RPMI8226 (cell line): ENCODE measurements at places on chromosomes 4 and X.

GRCh38 chr4:7854697-7855370 lies 84.8 kb downstream of the AFAP1 start:
- DNase-seq, result no peak

DNA sequence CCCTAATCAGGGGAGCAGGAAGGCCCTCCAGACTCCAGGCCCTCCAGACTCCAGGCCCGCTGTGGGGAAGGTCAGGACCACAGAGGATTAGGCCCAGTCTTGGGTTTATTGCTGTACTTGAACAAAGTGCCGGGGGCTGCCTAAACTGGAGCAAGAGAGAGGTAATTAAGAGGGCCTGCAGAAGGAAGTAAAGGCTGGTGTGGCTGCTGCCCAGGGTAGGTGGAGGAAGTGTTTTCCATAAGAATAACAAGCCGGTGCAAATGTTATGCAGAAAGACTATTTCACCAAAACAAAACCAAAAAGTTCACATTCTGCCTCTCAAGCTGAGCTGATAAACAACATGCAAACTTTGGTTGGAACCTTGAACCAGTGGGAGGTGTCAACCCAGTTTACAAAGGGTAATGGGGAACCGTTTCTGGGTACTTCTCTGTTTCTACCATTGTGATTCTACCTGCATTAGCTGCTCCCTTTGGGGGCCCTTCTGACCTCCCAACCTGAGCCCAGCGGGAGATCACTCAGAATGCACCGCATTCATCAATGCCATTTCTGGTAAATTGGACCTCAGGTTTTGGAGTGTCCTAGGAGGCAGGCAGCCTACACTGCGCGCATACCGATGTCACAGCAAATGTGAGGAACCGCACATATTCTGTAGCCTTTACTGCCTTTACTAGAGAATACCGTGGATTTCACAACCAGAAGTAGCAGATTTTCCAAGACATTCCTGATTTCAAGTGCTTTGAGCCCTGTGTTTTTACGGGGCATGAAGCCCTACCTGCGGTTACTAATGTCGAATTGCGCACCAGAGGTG lies 59.7 kb upstream of the BCOR start:
- no peak for DNase-seq

DNA sequence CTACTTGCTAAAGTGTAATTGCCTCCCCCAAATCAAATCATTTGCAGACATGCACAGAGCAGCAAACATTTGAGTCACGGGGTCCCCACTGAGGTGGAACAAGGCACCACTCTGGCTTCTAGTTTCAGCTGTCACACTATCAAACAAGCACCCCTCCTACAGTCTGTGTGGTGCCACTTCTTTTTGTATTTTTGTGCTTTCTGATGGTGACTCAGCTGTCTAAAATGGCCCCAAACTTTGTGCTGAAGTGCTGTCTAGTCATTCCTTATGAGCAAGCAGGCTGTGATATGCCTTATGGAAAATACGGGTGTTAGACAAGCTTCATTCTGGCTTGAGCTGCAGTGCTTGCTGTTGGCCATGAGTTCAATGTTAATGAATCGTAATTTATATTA lies 15.4 kb downstream of the IGFBP7 start:
- DNase-seq, result no peak

- DNase-seq, result no peak
These were observed 46.5 kb downstream of the RAI2 start for GRCh38 chrX:17814557-17814956.

- no peak for DNase-seq
These were observed 4.6 kb upstream of the ERCC6L start for GRCh38 chrX:72243472-72243871.

DNA sequence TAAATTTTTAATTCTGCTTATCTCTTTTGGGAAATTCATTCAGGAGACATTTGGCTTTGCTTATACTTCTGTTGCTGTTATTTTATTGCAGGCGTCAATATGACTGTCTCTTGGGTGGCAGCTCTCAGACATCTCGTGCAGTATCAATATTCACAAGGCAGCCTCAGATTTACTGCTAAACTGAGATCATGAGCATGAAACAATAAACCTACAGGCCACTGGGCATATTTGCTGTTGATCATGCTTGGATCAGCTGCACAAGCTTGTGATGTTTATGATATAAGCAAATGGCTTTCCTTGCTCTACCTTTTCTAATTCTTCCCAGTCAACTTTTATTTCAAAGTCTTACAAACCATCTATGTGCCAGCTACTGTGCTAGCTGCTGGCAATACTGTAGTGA lies 39.2 kb downstream of the TSPAN5 start:
- DNase-seq, result no peak

DNA sequence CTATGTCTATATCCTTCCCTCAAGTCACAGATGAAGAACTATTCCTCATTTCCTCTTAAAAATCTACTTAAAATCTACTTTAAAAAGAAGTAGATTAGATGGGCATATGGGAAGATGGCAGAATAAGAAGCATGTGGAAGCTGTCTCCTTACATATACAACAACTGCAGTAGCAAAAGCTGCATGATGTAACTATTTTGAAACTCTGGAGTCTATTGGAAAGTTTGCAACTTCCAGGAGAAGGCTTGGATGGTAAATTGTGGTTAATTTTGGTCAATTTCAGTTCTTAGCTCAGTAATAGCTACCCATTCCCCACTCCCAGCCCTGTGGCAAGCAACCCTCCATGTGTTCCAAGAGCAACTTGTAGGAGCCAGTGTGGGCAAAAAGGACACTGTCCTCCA lies 36.9 kb downstream of the MORC4 start:
- DNase-seq, result no peak

- no peak for DNase-seq
These were observed 195.1 kb upstream of the VCX start for GRCh38 chrX:7647831-7648230.

DNA sequence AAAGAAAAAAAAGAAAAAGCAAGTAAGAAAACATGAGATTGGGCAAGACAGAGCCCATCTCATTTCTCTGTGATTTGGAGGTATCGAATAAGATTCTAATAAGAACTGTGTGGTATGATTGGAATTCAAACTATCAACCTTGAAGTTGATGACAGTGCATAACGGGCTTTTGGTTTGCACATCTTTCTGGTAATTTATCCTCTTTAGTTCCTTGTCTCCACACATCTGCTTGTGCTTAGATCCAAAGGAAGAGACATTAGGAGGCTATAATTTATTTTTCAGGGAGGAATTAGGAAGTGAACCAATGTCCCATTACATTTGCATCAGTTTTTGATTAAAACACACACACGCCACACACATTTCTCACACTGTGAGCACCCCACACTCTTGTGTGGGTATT lies 149.9 kb downstream of the ARSF start:
- no peak for DNase-seq

DNA sequence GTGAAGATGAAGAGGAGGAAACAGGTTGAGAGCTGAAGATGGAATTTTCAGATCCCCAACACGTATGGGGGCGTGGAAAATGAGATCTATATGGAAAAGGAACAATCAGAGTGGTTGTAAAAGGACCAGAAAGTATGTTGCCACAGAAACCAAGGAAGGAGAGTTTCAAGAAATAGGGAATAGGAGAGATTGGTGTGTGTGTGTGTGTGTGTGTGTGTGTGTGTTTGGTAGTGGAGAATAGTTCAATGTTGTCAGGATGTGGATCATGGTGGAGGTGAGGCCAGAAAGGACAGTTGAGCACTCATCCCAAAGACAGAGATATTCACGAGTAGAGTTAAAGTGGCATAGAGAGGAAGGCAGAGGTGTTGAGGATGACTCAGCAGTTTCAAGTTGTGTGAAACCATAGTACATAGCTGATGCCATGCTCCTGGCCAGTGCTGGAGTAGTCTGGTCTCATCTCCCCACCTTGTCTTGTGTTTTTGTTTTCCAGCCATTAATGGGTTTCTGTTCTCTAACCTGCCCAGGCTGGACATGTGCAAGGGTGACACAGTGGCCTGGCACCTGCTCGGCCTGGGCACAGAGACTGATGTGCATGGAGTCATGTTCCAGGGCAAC lies 36.1 kb downstream of the HEPH start:
- peak; percentile 43 for DNase-seq

- DNase-seq, result no peak
These were observed 12.3 kb downstream of the LRP2BP start for GRCh38 chr4:185383451-185383850.

GRCh38 chr4:71941001-71941400 lies 90.8 kb upstream of the NPFFR2 start:
- peak; percentile 20 for DNase-seq

GRCh38 chrX:13803116-13803515 lies 13.8 kb downstream of the GPM6B start:
- no peak for DNase-seq

- DNase-seq, result peak; percentile 71
These were observed 886 bp downstream of the DCLK2 start for GRCh38 chr4:150079081-150079581.

GRCh38 chr4:85030156-85030555 lies 63.7 kb upstream of the WDFY3 start:
- DNase-seq, result no peak

GRCh38 chrX:12992544-12993118 lies 17.7 kb downstream of the TMSB4X start:
- DNase-seq, result no peak

- peak; percentile 23 for DNase-seq
These were observed 884 bp downstream of the RELL1 start for GRCh38 chr4:37685161-37685822.

DNA sequence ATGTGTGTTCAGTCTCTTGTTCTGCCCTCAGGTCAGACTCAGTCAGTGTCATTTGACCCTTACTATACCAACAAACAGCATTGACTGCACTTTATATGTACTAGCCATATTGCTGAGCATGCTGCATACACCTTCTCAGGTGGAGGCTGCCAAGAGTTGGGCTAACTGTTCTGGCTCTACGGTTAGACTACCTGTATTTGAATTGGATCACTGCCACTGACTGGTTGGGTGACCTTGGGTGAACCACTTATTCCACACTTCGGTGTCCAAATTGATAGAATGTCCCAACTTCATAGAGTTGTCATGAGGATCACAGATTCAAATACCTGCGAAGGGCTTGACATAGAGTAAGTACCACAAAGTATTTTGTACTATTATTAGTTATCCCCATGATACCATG lies 91.2 kb upstream of the GPR50 start:
- DNase-seq, result no peak

GRCh38 chr4:40195182-40196177 lies 1.4 kb upstream of the RHOH start:
- peak; percentile 57 for DNase-seq

- no peak for DNase-seq
These were observed 227.2 kb upstream of the MBNL3 start for GRCh38 chrX:132716006-132716405.

- DNase-seq, result no peak
These were observed 102.8 kb downstream of the C4orf51 start for GRCh38 chr4:145782756-145783155.

DNA sequence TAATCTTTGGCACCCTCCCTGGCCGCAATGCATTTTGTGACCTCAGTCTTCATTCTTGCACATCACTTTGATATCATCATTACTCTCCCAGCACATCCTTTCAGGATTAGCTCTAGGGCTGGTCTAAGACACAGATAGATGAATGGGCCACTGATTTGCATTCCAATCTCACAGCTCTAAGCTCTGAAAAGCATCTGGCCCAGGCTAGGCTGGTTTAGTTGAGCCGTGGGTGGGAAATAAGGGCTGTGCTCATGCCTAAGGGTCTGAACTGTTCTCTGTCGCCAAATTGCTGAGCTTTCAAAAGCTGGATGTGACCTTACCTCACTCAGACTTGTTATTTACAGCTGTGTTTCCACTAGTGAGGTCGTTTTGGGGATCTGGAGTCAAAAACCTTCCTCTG lies 30.0 kb upstream of the SLC9A7 start:
- no peak for DNase-seq

GRCh38 chrX:118847676-118848075 lies 24.1 kb downstream of the ZCCHC12 start:
- peak; percentile 53 for DNase-seq

GRCh38 chrX:40035726-40036125 lies 62.0 kb downstream of the BCOR start:
- no peak for DNase-seq

GRCh38 chr4:7358100-7358735 lies 76.5 kb downstream of the PSAPL1 start:
- DNase-seq, result no peak

GRCh38 chrX:79094075-79094832 lies 50.2 kb upstream of the GPR174 start:
- DNase-seq, result no peak

DNA sequence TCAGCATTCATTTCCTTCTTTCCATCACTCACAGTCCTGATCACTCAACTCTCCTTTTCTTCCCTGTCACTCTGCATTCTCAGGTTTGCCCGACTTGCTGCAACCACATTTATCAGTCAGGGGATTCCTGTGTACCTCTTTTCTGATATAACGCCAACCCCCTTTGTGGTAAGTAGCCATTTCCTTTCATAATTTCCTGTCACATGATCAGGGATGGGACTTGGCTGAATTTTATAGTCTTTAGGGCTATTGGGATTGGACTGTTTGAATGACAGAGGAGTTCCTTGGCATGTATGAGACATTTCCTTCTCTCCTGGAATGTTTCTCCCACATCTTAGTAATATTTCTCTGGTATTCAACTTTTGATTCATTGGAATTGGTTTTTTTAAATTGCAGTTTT lies 11.0 kb downstream of the PGM2 start:
- no peak for DNase-seq

- no peak for DNase-seq
These were observed 92.8 kb downstream of the FRAS1 start for GRCh38 chr4:78149751-78150542.

DNA sequence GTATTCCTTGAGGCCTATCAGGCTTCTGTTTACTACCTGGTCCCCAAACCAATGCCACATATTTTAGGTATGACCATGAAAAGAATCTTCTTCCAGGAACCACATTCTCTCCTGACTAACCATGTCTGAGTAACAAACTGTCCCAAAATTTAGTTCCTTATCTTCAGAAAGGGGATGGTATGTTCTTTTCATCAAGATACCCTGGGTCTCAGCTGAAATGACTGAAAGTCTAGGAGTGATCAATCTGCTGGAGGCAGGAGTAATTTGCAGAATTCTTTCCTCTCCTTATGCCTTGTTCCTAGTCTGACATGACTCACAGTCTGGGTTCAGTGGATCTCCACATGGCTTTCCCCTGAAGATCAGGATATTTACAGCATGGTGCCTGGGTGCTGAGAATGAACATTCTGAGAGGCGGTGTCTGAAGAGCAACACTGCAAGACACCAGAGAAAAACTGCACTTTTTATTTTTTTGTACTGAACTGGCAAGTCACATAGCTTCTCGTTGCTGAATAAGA lies 665.5 kb downstream of the TLL1 start:
- no peak for DNase-seq
